Lower lobe of right lung (tissue), 2 donors: ENCODE measurements at places on chromosomes 6 and 20.
A peak's percentile ranks its signal among the peaks of the same experiment; 100 is the strongest.

- H3K36me3 ChIP-seq = no peaks in the 10 kb centered on the region
- peaks cover 21% of the 10 kb centered on the region for H3K4me1 ChIP-seq
- peaks cover 62% of the 10 kb centered on the region for H3K27me3 ChIP-seq
- DNase-seq = no peak
Measured at GRCh38 chr6:166005944-166006899, 161.4 kb downstream of the TBXT start.

GRCh38 chr20:57652606-57653545 is 32.6 kb upstream of the ZBP1 start:
- H3K27me3 ChIP-seq = no peaks in the 10 kb centered on the region
- H3K4me1 ChIP-seq = peaks cover 4% of the 10 kb centered on the region
- H3K36me3 ChIP-seq = peaks cover 44% of the 10 kb centered on the region
- DNase-seq = peak; percentile 26
- no peak overlapping the region for H3K4me3 ChIP-seq

- no peak for DNase-seq
- no peak overlapping the region for H3K27ac ChIP-seq
- H3K36me3 ChIP-seq = no peaks in the 10 kb centered on the region
- no peaks in the 10 kb centered on the region for H3K4me1 ChIP-seq
- no peaks in the 10 kb centered on the region for H3K27me3 ChIP-seq
- H3K4me3 ChIP-seq = no peak overlapping the region
Measured at GRCh38 chr6:40558102-40558501, 29.1 kb downstream of the LRFN2 start.

DNA sequence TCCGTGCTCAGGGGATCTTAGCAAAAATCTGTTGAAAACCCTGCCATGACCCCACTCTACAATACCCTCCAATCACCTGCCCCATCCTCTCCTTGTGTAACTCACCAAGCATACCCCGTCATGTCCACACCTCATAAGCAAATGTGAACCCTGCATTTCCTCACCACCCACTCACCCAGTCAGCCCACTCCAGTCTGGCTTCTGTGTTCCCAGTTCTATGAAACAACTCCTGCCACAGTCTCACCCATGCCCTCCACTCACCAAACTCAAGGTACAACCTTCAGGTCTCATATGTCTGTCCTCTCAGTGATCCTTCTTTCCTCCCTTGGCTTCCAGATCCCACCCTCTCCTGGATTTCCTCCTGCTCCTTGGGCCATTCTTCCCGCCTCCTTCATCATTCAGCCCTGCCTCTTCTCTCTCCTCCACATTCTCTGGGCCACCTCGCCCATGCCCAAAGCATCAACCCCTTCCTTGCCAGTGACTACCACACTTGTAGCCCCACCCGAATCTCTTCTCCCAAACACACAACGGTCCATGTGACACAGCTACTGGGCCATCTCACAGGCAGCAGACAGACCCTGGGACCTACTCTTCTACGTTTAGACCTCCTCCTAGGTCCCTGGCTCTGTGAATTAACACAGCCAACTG is 8.8 kb downstream of the DDRGK1 start:
- no peak overlapping the region for H3K27ac ChIP-seq
- peaks cover 96% of the 10 kb centered on the region for H3K36me3 ChIP-seq
- H3K4me3 ChIP-seq = no peak overlapping the region
- H3K27me3 ChIP-seq = no peaks in the 10 kb centered on the region

GRCh38 chr6:96562886-96563285 is at the start of gene FHL5:
Gene FHL5, plus strand, starts transcription at chr6:96563128. Its CDS starts 40,486 bp downstream, at chr6:96603614.
- H3K36me3 ChIP-seq = no peaks in the 10 kb centered on the region
- no peaks in the 10 kb centered on the region for H3K27me3 ChIP-seq
- no peaks in the 10 kb centered on the region for H3K4me1 ChIP-seq
- peak within 1 kb of the TSS; percentile 34 for H3K4me3 ChIP-seq
